CMK (cell line): ENCODE measurements at places on chromosomes 5 and 9.

DNA sequence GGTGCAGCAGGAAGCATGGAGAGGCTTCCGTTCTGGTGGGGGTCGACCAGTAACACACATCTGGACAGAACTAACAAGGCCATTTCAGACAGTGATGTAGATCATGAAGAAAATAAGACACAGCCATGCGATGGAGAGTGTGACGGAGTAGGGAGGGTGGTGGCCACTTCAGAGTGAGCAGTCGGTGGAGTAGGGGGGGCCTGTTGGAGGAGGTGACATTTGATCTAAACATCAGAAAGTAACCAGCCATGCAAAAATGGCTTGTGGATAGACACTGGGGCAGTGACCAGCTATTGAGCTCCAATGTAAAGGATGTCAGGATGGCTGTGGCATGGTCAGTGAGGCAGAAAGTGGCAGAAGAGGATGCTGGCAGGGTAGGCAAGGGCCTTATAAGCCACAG lies 65.9 kb downstream of the PPARGC1B start:
- no peak for DNase-seq

- DNase-seq: no peak
Observed at GRCh38 chr5:80978772-80979317, 18.7 kb downstream of the RASGRF2 start.

GRCh38 chr5:31921852-31922305 lies 252.2 kb downstream of the GOLPH3 start:
- no peak for DNase-seq

- DNase-seq: peak; percentile 69
Observed at GRCh38 chr9:272251-273213, 57.9 kb downstream of the DOCK8 start.

GRCh38 chr9:129602598-129603415 lies 18.1 kb downstream of the C9orf50 start:
- peak; percentile 37 for DNase-seq

DNA sequence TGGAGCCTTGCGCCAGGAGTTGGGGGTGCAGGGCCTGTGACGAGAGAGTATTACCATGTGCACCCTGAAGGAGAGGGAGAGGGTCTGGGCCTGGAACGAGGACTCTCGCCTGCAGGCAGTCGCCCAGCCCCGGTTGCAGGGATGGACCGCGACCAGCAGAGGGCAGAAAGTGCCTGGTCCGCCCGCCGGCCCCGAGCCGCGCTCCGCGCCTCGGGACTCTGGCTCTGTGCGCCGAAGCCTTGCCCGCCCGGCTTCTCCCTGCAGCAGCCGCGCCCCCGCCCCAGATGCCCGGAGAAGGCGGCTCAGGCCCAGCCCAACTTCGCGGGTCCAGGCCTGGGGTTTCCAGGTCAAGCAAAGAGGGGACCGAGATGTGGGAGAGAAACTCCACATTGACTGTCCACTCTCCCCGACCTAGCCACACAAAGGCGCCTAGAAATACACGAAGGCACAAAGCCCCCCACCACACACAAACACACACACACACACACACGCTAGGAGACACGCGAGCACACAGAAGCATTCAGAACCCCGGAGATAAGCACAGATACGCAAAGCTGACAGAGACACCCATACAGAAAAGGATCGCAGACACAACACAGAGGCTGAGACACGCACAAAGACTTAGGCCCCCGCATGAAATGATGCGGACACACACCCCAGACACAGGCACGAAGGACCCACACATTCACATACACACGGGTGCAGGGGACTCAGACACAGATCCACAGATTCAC lies 2.0 kb upstream of the LMX1B start:
- peak; percentile 17 for DNase-seq

- no peak for DNase-seq
Observed at GRCh38 chr5:74081126-74081525, 455.1 kb downstream of the ARHGEF28 start.

DNA sequence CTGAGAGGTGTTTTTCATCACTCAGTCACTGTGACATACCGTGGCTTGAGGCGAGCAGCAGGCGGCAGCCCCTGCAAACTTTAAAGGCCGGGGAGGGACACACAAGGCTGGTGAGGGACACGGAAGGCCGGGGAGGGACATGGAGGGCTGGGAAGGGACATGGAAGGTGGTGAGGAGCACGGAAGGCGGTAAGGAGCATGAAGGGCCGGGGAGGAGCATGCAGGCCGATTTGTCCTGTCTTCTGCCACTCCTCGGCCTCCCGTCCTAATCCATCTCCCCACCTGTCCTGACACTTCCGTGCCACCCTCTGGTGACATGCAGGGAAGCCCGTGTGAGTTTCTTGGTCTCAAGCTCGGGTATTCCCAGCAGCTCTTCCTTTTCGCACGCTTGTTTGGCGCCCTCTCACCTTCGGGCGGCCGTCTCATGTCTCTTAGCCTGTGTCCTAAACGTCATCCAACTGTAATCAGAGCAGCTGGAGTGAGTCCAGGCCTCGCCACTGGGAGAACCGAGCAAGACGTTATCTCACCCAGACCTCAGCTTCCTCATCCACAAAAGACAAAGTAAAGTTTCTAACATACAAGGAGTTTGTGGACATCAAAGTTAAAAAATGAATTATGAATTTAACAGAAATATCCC lies 126.5 kb downstream of the MRPL36 start:
- DNase-seq: no peak

- no peak for DNase-seq
Observed at GRCh38 chr9:135809166-135809565, 98.2 kb downstream of the CAMSAP1 start.

DNA sequence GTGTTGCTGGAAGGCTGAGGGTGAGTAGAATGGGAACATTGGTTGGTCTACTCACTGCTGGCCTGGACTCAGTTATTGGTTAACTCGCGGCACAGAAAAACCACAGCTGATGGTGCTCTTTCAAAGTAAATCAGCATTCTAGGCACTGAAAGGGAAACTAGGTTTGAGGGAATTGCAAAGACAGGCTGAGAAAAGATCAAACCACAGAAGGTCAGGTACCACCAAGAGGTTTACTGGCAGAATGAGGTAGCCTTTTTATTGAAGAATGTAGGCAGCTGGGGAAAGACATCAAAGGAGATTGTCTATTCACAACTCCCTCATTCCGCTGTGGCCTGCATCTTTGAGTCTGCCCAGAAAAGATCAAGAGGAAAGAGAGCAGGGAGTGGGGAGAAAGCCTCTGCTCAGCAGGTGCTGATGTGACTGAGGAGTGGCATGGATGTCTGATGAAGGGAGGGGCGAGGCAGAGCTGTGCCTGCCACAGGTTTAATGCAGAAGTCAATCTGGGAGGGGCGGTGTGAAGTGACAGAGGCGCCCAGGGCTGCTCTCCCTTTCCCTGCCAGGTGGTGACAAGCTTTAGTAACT lies 255.5 kb downstream of the MAN2A1 start:
- no peak for DNase-seq
